Inflammatory macrophage treated with lipopolysaccharide for 4 hours (primary cell): ENCODE measurements at places on chromosomes 11 and 22.

GRCh38 chr11:43503417-43503816 is 144.7 kb downstream of the TTC17 start:
- DNase-seq, result no peak

GRCh38 chr22:27679176-27679575 is 122.4 kb downstream of the MN1 start:
- DNase-seq, result no peak

DNA sequence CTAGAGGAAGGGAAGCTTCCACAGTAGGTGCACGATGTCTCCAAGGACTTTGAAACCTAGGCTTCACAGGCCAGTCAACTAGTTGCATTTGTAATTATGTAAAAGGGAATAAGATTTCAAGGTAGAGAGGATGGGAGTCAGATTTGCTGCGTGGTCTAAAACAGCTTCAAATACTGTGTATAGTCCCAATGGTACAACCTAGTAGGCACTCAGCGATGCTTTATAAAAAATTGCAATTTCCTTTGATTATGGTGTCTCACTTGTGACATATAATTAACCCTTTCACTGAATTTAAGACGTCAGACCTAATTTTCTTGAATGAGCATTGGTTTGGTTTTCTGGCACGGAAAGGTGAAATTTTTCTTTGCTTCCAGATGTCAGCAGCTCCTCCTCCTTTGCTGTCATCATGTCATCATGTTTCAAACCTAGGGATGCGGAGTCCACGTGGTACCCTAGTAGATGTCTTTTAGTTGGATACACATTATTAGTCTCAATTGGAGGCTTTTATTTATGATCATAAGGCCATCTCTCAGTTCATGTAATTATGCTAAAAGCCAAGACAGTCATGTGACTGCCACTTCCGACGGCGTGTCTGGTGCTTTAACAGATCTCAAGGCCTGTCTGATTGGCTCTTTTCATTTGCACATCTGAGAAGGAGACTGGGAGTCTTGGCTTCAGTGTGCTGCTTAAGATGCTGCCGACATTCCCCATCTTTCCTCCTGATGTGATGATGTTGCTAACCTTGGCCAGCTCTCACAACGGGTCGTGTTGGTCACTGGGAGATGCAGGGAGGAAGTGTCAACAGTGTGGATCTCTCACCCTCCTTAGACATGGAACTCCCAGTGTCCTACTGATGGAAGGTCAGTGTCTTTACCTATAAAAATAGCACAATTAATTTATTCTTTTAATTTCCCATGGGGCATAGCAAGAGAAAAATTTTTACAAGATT is 134.0 kb downstream of the HIPK3 start:
- no peak for DNase-seq

DNA sequence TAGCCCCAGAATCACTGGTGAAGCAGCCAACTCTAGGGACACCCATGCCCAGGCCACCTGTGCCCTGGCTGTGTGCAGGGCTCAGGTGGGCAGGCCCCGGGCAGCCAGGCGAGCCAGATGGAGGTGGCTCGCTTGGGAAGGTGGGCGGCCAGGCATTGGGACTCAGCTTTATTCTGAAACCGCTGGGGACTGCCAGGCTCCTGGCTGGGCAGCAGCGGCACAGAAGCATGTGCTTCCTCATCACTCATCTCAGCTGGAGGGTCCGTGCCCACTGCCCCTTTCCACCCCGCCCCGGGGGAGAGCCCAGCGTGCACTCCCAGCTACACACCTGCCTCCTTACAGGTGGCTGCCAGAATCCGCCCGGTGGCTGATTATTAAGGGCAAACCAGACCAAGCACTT is 27.1 kb upstream of the SLC22A12 start:
- no peak for DNase-seq

- DNase-seq, result no peak
Measured at GRCh38 chr22:35525687-35526332, 14.8 kb upstream of the RASD2 start.

GRCh38 chr22:49627217-49628181 is 200.2 kb downstream of the BRD1 start:
- no peak for DNase-seq

- no peak for DNase-seq
Measured at GRCh38 chr11:118928870-118929500, 3.3 kb upstream of the BCL9L start.

GRCh38 chr11:61815790-61816735 is 740 bp downstream of the FADS1 start:
- DNase-seq, result peak; percentile 37

GRCh38 chr11:35955636-35956035 is 11.8 kb downstream of the LDLRAD3 start:
- DNase-seq, result no peak

GRCh38 chr11:120985718-120986569 is 38.0 kb upstream of the TBCEL start:
- peak; percentile 21 for DNase-seq

DNA sequence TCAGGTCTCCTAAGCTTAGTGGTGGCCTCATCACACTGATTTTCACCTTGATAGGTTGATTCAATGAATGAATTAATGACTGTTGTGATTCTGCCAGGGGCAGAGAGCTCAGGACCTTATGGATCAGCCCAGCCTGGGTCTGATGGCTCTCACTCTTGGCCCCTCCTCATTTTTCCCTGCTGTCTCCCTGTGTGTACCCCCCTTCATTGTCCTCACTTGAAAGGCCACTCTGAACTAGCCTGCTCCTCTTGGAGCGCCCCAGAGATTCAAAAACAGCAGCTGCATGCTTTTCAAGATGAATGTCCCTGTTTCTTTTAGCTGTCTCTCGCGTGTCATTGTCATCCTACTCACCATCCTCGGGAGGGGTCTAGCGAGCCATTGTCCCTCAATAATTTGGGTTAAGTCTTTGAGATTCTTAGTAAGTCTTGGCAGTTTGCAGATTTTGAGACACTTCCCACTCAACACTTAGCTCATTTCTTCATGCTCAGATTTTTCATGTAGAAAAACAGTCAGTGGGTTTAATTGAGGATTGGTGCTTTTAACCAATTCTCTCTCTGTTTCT is 42.5 kb upstream of the MICAL2 start:
- DNase-seq, result no peak

DNA sequence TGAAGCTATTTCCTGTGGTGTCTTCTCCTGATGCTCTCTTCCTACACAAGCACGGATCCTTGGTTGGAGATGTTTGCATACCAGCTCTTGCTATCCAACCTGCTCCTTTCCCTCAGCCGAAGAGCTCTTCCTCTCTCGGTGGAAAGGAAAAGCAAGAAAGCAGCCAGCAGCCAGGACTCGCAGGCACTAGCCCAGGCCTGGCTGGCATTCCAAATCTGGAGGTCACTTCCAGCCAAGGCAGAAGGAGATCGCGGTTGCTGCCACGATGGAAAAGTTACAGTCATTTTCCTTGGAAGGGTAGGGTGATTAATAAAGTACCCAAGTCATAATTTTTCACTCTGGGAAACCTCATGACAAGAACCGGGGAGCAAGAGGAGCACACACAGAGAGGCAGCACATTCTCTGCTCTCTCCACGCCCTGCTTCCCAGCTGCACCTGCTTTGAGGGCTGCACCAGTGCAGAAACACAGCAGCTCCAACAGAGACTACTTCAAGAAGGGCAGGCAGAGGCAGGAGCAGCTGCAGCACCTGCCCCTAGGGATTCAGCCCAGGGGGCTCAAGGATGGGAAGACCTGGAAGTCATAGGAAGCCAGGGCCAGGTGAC is 399.3 kb downstream of the CADM1 start:
- no peak for DNase-seq

- peak; percentile 29 for DNase-seq
Measured at GRCh38 chr11:116275635-116276034, 497.2 kb downstream of the BUD13 start.

DNA sequence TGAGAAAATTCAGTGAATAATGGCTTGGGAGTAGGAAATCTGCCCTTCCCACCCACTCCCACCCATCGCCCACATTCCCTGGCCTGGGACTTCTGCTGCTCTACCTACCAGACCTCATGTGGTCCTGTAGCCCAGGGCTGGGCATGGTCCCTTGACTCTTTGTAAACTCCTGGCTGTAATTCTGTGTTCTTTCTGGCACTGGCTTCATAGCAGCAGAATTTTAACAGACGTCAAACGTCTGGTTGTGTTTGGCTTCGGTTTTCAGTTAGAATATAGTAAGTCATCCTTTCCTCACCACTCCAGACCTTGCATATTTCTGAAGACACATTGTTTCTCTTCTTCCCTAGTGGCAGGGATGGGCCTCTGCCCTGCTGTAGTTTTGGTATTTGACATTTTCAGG is 210.6 kb downstream of the CSNK2A3 start:
- DNase-seq, result no peak

- no peak for DNase-seq
Measured at GRCh38 chr11:75319035-75319877, 32.2 kb downstream of the ARRB1 start.

- DNase-seq, result no peak
Measured at GRCh38 chr22:49415151-49415951, 412.3 kb downstream of the BRD1 start.

GRCh38 chr22:27387561-27387960 is 414.0 kb downstream of the MN1 start:
- DNase-seq, result no peak

- DNase-seq, result peak; percentile 77
Measured at GRCh38 chr22:29072193-29072978, 449 bp upstream of the KREMEN1 start.

DNA sequence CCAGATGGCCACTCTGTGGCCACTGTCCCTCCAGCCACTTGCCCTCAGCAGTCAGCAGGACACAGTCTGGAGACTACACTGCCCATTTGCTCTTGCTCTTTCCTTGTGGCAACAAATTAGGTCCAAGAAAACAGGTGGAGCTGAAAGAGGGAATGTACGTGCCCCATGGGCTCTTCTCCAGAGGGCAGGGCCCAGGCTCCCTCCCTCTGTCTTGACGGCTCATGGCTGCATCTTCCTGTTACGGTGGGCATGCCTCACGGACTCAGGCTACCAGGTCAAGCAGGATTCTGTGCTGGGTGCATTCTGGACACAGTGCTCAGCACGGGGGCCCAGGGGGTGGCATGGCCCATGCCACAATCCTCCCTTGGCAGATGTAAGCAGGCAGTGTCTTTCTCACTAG is 71.3 kb downstream of the MED15 start:
- DNase-seq, result no peak

DNA sequence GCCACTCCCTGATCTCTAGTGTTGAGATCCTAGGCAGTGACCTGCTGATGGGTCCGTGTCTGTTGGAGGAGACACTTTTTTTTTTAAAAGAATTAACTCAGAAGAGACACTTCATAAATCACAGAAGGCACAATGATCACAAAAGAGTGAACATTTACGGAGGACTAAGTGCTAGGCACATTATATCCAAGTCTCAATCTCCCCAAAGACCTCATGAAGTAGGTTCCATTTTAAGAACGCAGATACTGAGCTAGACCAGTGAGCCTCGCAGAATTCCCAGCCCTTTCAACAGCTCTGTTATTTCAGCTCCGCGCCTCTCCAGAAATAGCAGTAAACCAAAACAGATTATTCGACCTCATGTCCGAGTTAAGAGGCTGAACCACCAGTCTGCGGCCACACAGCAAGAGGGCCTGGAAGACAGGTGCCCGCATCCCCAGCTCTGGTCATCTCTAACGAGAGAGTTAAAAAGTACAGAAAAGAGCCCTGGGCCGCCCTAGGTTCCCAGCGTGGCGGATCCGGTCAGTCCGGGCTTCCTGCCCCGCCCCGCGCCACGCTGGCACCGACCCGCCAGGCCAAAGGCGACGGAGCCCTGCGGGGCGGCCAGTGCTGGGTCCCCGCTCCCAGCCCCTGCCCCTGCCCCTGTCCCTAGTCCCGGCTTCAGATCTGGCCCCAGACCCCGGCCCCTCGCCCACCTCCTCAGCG is 612 bp downstream of the XBP1 start:
- DNase-seq, result peak; percentile 60

GRCh38 chr11:19728436-19728835 is 15.8 kb downstream of the NAV2 start:
- peak; percentile 91 for DNase-seq

DNA sequence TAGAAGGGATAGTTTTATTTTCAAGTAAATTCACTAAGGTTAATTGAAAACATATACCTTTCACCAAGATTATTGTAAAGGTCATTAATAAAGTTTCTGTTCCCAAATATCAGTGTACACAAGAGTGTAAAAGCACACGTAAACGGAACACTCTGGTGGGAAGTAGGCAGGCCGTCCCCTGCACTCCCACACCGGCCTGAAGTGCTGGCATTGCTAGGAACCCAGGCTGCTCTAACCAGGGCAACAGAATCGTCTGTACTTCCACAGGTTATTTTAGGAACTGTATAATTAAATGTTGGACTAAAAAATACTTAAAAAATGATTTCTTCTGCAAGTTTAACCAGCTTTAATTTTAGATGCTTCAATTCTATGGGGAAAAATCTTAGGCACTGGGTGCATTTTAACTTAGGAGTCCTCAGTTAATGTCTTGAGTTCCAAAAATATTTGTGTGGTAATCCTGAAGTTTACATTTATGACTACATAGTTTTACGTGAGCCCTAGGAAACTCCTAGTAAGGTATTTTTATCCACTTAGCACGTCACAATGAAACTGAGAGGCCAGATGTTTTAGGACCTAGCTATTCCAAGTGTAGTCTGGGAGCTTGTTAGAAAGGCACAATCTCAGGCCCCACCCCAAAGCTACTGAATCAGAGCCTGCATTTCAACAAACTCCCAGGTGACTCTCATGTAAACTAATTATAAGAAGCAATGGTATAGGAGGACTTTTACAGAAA is 31.2 kb downstream of the KMT5B start:
- no peak for DNase-seq

DNA sequence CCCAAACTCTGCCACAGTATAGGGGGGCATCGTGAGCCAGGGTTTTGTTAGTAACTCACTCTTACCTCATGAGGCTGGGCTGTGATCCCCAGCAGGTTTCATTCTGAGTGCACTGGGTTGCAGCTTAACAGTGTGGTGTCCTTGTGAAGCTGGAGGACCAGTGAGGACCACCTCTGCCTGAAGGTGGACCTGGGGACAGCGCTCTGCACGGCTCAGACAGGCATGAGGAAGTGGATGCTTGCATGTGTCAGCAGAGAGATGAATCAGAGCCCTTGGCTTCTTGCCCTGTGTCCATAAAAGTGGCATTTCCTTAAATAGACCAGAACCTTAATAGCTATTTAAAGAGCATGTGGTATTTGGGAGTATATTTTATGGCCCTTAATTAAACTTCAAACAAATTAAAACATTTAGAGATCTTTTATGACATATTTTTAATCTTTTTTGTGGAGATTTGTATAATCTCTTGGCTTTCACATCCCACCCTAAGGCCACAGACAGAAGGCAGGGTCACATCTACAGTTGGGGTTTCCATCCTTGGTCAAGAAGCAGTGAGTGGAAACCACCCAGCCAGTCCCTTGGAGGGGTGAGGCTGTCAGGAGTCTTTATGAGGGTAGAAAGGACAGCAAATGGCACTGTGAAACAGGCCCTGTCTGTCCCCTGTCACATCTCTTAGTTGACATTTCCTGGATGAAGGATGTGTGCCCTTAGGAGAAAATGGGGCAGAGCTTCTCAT is 24.8 kb upstream of the ADORA2A start:
- peak; percentile 98 for DNase-seq
